Right ventricle myocardium inferior (tissue), 1 donor: ENCODE measurements at places on chromosomes 13 and 19.

- DNase-seq = no peak
These were observed 1.9 kb downstream of the IFNL1 start for GRCh38 chr19:39297931-39298634.

GRCh38 chr19:53525922-53526321 lies 12.0 kb upstream of the ZNF331 start:
- DNase-seq = no peak

- no peak for DNase-seq
These were observed 21.3 kb downstream of the SLC46A3 start for GRCh38 chr13:28697441-28697840.

- DNase-seq = no peak
These were observed 51.9 kb downstream of the DNM2 start for GRCh38 chr19:10769533-10770491.

DNA sequence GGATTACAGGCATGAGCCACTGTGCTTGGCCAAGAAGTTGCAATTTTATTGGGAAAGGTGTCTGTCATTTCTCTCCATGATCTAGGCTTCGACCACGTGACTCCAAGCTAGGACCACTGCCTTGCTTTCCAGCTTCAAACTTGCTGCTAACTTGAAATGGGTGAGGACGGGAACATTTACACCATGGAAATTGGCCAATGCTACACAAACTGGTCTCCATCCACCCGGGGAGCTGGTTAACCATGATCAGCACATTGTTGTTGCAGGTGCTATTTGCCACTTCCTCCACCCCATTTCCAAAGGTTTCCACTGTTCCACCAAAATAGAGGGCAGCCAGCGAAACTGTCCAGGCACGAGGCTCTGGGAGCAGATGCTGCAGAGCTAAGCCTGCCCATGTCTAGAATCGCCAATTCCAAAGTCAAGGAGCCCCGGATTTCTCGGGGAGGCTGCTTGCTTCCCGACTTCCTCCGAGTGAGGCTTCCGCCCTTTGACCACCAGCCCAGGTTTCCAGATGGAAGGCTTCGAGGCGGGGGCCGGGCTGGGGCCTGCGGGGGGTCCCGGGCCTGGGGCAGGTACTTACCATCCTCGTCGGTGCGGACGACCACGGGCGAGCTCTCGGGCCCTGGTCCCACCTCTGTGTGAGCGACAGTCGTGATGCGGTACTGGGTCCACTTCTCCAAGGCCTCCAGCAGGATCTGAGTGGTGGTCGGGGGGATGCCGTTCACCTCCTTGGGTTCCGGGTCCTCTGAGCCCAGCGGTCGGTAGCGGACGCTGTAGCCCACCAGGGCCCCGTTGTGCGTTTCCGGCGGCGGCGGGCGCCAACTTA lies 109.7 kb downstream of the PTPRS start:
- DNase-seq = no peak

DNA sequence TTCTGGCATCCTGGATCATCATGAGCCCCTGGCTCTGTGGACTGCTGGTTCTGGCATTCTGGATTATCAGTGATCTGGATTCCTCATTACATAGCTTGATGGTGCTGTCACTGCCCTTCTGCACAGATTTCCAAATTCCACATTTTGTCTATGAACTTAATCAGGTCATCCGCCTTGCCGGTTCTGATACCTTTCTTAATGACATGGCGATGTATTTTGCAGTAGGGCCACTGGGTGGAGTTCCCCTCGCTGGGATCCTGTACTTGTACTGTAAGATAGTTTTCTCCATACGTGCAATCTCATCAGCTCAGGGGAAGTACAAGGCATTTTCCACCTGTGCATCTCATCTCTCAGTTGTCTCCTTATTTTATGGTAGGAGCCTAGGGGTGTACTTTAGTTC lies 24.4 kb upstream of the OR7C2 start:
- DNase-seq = no peak

DNA sequence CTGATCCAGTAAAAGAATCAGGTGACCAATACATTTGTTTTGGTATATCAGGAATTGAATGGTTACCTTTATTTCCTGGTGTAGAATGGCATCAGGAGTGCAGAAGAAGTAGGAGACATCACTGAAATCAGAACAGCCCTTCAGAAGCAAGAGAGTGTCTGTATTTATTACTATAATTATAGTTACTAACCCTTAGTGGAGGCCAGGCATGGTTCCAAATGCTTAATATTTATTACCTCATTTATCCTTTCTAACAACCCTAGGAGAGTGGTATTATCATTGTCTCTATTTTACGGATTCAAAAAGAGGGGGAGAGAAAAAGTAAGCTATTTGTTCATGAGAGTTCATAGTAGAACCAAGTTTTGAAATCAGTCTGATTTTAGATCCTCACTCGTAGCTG lies 1292.9 kb downstream of the PCDH9 start:
- no peak for DNase-seq

DNA sequence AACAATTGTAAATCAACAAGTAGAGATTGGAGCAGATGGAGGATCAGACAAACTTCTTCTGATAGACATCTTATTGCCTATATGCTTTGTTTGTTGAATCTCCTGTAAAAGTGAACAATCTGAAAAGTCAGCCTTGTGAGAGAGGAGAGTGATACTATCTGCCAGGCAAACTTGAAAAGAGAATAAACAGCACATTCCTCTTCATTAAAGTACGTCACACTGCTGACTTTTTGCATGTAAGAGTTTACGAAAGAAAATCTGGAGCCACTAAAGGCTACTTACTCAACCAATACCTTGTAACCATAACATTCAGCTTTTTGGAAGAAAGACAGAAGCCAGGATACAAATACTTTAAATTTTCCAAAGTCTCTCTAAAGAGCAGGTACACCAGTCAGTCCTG lies 42.5 kb downstream of the EDNRB start:
- no peak for DNase-seq

GRCh38 chr13:99289674-99290337 lies 17.4 kb downstream of the GPR183 start:
- DNase-seq = no peak

DNA sequence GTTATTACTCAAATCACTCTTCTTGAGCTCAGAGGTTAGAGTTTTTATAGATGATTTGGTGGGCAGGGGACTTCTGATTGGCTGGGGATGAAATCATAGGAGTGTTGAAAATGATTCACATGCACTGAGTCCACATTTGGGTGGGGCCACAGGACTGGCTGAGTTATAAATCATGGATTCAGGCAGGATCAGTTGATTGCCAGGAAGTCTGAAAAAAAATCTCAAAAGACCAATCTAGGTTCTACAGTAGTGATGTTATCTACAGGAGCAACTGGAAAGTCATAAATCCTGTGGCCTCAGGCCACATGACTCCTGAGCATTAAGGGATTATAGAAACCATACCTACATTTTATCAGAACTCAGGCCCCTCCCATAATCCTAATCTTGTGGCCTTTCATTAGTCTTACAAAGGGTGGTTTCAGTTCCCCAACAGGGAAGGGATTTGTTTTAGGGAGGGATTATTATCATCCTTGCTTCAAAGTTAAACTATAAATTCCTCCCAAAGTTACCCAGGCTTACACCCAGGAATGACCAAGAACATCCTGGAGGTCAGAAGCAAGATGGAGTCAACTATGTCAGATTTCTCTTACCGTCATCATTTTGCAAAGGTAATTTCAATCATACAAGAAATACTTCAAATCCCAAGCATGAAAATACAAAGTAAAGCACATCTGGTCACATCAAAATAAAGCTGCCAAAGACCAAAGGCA lies 5.6 kb upstream of the CCDC70 start:
- no peak for DNase-seq

DNA sequence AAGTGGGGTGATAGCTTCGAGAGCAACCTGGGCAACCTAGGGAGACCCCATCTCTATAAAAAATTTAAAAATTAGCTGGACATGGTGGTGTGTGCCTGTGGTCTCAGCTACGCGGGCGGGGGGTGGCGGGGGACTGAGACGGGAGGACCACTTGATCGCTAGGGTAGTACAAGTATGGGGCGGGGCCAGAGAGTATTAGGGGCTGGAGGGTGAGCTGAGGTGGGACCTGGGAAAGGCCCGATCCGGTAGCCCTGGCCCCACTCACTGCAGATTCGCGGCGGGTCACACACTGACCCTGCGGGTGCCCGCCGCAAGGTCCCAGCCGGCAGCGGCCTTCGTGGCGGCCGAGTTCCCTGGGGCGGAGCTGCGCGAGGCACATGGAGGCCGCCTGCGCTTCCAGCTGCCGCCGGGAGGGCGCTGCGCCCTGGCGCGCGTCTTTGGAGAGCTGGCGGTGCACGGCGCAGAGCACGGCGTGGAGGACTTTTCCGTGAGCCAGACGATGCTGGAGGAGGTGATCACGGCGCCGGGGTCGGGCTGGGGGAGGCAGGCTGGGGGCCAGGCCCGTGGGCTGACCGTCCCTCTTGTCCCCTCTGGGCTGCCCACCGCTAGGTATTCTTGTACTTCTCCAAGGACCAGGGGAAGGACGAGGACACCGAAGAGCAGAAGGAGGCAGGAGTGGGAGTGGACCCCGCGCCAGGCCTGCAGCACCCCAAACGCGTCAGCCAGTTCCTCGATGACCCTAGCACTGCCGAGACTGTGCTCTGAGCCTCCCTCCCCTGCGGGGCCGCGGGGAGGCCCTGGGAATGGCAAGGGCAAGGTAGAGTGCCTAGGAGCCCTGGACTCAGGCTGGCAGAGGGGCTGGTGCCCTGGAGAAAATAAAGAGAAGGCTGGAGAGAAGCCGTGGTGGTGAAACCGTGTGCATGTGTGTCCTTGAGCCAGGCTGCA lies 2.0 kb upstream of the ARHGAP45 start:
- DNase-seq = peak; percentile 88

DNA sequence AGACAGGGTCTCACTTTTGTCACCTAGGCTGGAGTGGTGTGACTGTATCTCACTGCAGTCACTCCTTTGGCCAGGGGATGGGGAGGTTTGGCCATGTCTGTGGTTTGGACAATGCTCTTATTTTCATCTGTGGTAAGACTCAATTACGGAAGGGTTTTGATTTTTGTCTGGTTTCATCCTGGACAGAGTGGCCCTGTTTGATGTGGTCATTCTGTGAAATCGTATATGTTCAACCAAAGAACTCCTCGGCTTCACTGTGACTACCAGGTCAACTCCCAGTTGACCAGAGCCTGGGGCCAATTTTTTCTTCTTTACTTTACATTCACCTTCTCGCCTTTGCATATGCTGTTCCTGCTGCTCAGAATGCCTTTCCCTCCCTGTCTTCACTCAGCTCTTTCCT lies 6.8 kb upstream of the CCDC124 start:
- DNase-seq = no peak

DNA sequence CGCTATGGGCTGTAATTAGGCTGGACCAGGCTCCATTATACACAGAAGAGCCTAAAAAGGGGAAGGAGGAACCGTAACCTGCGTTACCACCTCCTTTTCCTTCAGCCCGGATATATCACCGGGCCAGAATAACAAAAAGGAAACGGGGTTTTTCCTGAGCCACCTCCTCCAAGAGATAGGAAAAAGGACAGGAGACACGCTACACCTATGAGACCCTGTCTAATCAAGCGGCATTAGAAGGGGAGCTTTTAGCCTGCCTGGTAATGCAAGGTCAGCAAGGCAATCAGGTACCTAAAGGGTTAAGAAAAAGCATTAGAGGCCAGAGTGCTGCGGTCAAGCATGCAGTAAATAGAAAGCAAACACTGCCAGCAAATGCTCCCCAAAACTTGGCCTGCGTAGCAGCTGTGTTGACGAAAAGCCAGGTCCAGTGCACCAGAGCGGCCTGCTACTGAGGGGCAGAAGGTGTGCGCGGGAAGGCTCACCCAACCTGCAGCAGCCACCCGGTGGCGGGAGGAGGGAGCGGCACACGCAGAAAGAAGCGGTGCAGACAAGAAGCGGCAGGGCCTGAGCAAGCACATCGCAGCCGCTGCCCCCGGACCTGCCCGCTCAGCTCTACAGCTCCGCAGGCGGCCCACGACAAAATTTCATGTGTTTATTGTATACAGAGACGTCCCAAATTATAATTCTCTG lies 1466.1 kb downstream of the UQCRFS1 start:
- DNase-seq = no peak

GRCh38 chr19:4115050-4115817 lies 8.7 kb downstream of the MAP2K2 start:
- no peak for DNase-seq

DNA sequence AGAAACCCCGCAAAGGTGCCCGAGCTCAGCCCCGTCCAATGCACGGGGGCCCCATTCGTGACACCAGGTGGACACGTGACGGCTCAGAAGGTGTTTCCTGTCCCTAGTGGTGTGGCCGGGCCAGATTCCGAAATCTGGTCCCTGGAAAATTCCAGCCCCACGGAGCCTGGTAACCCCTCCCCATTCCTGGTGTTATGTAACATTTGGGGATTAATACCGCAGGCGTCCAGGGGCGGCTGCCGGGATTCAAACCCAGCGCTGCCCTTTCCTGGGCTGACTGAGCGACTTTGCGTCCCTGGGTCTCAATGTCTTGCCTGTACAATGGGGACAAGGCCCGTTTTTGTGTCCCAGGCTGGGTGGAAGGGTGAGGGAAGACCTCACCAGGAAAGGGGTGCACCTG lies 1.0 kb upstream of the PLK5 start:
- no peak for DNase-seq

- no peak for DNase-seq
These were observed 12.5 kb downstream of the INTS6 start for GRCh38 chr13:51440381-51440780.

- peak; percentile 39 for DNase-seq
These were observed 21.3 kb upstream of the F7 start for GRCh38 chr13:113084094-113084942.

DNA sequence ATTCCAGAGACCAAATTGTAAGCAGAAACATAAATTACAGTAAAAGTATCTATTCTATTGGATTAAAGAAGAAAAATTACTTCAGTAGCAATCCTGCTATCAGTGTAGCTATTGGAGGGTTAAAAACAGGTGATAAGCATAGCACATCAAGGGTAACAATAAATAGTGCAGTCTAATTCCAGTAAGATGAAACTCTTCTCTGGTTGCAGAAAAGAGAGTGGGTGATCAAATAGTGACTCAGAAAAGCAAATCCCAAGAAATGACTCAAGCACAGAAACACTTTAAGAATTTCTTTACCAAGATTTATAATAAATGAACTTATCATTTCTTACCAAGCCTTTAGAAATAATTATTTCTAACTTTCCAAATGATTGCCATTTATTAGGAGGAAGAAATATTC lies 135.7 kb downstream of the LMO7 start:
- no peak for DNase-seq

DNA sequence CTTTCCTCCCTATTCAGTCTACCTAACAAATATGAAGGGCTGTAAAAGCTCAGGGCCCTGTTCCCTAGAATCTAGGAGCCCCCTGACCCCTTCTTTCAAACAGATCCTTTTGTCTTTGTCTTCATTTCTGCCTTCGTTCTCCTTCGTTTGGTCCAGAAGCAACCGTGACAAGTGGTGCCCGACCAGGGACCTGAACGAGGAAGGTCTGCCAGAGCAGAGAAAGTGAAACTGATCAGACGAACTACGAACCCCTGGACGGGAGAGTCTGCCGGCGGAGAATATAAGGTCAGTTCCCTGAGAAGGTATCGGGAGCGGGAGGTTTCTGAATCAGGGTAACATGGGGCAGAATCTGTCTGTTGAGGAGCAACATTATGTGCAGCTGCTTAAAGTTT lies 751 bp downstream of the ERVK3-1 start:
- no peak for DNase-seq

GRCh38 chr19:43606569-43607229 lies 5.2 kb upstream of the SRRM5 start:
- DNase-seq = no peak
